8988T (cell line): ENCODE measurements at places on chromosomes 11 and 22.
A peak's percentile ranks its signal among the peaks of the same experiment; 100 is the strongest.

DNA sequence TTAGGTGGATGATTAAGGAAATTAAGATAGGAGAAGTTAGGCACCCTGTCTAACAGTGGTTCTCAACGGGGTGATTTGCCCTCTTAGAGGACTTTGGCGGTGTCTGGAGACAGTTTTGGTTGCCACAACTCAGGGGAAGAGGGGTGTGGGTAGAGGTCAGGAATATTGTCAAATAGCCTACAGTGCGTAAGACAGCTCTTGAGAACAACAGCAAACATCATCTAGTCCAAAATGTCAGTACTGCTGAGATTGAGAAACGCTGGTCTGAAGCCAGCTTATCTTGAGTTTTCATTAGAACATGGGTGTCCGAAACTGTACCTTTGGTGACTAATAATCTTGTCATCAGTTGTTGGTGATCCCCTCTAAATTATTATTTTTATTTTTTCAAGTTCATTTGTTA is 38.4 kb downstream of the CECR2 start:
- no peak for DNase-seq

- no peak for DNase-seq
Measured at GRCh38 chr22:25282671-25283561, 63.5 kb downstream of the CRYBB2 start.

- peak; percentile 100 for DNase-seq
Measured at GRCh38 chr11:46391578-46392420, at the start of gene CHRM4. CHRM4 (minus strand) TSS chr11:46391776; CDS start chr11:46386557, 5,219 bp downstream.

DNA sequence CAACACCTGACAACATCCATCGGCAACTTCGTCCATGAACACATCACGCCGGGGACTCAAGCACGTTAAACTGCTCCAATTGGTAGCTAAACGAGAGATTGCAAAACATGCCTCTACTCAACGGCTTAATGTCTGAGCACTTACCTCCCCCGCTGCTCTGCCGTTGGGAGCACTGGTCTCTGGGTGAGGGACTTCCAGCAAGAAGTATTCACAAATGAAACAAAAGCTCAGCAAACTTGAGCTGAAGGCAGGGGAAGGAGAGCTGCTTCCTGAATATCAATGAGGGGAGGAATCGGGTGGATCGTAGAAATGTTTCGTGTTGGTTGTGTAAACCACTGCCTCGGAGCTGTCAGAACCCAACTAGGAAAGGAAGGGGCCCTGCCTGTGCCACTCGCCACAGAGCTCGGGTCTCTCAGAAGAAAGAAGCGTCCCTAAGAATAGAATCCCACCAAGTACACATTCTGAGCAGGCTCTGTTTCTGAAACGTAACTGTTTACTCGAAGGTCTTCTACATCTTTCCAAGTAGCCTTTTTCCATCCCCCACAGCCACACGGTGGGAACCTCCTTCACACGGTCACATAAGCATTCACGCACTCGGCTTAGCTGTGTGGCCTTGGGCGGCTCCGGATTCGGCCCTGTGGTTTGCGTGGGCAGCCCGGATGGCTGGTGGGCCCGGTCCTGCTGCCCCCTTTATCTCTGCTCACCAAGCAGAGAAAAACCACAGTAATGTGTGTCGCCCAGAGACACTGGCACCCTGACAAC is at the start of gene MLC1:
Gene MLC1, minus strand, starts transcription at position 216 of the 762 bp plus-strand sequence. CDS start 524 bp downstream, outside the sequence.
- DNase-seq = peak; percentile 4

DNA sequence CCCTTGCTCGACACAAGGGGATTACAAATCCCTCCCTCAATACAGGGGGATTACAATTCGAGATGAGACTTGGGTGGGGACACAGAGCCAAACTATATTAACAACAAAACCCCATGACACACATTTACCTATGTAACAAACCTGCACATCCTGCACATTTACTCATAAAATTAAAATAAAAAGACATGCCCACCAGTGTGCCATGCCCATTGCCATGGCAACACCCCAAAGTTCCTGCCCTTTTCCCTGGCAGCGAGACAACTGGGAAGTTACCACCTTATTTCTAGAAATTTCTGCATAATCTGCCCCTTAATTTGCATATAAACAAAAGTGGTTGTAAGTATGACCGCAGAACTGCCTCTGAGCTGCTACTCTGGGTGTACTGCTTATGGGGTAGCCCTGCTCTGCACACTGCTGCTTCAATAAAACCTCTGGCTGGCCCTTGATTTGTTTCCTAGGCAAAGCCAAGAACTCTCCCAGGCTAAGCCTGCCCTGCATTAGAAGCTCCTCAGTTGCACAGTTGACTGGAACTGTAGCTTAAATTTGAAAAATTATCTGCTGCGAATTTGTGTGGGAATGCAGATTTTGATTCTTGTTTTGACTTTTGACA is 8.6 kb upstream of the INCENP start:
- DNase-seq = no peak

- no peak for DNase-seq
Measured at GRCh38 chr11:132035766-132036165, 665.4 kb downstream of the NTM start.

DNA sequence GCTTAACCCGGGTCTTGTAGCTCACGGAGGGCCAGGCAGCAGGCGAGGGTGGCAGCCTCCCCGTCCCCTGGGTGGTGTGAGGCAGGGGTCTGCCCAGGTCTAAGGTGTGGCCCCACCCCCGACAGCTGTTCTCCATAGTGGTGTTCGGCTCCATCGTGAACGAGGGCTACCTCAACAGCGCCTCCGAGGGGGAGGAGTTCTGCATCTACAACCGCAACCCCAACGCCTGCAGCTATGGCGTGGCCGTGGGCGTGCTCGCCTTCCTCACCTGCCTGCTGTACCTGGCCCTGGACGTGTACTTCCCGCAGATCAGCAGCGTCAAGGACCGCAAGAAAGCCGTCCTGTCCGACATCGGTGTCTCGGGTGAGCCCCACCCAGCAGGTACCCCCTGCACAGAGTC is 24.4 kb downstream of the SYNGR1 start:
- no peak for DNase-seq

- peak; percentile 81 for DNase-seq
Measured at GRCh38 chr11:74311352-74311926, at the start of gene P4HA3. P4HA3 (minus strand) TSS chr11:74311640; CDS start chr11:74311611, 29 bp downstream.

- no peak for DNase-seq
Measured at GRCh38 chr11:43992183-43992582, 49.7 kb downstream of the C11orf96 start.

DNA sequence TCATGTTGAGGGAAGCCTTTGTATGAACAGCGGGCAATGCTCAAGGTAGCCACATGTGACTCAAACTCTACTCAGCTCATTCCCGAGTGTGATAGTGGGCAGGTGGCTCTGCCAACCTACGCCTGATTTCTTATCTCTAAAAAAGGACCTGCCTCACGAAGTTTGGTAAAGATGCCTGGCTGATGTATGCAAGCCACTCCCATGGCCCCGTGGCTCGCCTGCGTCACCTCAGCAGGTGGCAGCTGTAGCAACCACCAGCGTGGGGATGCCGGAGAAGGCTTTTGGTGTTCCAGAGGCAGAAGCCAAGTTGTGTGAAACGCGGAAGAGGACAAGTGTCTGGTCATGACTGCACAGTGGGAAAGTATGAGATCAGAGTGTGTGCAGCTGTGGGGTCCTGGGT is 5.4 kb downstream of the FADS2 start:
- no peak for DNase-seq

DNA sequence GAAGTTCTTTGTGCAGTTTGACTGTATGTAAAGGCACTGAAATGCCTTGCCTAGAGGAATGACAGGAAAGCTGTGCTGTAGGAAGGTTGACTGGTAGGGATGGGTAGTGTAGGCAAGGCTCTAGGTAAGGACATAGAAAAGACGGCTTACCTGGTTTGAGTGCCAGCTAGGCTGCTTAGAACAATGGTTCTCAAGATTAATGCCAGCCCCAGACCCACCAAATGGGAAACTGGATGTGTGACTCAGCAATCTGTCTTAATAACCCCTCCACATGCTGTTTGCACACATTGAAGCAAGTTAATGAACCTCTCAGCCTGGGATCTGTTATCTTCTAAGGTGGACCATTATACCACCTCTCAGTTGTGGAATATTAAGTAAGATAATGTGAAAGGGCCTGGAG is 3.7 kb downstream of the RPS3 start:
- DNase-seq = no peak

DNA sequence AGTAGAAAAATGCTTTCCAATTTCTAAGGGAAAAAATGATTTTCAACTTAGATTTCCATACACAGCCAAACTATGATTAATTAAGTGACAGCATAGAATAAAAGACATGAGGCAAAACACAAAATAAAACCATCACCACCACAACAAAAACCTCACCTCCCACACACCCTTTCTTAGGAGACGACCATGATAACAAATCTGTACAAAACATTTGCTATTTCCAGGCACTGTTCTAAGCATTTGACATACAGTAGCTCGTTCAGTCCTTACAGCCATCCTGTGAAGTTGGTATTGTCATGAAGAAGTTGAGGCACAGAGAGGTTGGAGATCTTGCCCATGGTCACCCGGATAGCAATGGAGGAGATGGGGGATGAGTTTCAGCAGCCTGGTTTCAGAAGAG is 8.7 kb downstream of the SPI1 start:
- DNase-seq = no peak

DNA sequence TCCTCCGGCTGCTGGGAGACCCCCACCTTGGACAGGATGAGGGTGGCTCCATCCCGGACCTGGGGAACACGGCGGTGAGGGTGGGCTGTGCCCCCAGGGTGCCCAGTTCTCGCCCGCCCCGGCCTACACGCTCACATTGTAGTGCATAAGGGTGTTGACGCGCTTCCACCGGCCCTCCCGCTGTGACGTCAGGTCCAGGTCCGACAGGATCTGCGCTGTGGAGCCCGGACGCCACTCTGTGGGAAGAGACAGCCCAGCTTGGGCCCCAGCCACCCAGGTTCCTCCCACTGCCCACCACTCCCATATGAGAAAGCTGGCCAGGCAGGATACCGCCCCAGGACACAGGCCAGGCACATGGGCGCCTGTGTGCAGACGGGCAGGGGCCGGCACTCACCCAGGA is 8.3 kb upstream of the MAPK11 start:
- no peak for DNase-seq

- no peak for DNase-seq
Measured at GRCh38 chr11:122116591-122116990, 576 bp upstream of the BLID start.

DNA sequence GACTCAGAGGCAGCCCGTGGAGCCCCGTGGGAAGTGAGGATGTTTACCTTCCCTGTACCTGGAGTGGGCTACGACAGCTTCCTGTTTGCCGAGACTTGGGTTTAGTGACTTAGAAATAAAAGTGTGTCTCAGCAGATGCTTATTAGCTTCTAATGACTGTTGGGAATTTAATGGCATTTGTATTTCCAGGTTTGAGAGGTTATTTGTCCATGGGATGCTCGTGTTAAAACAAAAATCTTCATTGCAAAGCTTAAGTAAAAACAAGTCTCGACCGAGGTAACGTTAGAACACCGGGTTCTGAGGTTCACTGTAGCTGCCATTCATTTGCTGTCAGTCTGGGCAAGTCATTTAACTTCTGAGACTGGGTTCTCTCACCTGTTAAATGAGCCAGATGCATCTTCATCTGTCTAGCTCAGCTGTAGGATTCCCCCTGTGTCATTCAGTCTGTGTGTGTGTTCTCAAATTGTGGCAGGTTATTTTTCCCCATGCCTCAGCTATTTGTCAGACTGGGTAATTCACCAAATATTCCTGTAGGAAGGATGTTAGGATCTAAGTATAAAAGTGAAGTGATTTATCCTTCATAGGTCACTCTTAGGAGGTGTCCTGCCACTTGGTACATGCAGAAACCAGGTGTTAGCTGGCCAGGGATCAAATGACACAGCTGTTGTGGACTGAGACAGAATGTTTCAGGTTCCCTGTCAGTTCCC is 791 bp downstream of the EI24 start:
- no peak for DNase-seq

- DNase-seq = no peak
Measured at GRCh38 chr11:134441281-134441680, 29.2 kb upstream of the B3GAT1 start.

DNA sequence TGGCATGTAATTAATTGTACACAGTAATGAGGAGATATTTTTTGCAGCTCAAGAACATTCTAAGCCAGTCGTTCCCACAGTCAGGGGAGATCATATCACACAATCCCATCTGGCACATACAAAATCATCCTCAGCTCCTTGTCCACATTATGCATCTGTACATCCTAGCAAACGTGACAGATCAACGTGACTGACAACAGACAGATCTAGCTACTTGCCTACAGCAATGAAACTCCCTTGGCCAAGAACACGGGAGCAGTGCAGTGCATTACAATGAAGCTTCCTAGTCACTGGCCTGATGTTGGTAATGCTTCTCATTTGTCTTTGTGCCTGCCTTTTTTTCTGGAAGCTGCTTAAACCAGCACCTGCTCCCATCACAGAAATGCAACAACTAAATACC is 24.5 kb upstream of the GUCY1A2 start:
- DNase-seq = no peak

GRCh38 chr11:3904228-3904627 is 48.8 kb downstream of the STIM1 start:
- no peak for DNase-seq

GRCh38 chr22:35749808-35750207 is 32.1 kb downstream of the APOL5 start:
- DNase-seq = no peak

- no peak for DNase-seq
Measured at GRCh38 chr22:36281781-36282327, 28.9 kb downstream of the APOL1 start.

- DNase-seq = no peak
Measured at GRCh38 chr11:60292145-60292544, 11.7 kb downstream of the MS4A4A start.

DNA sequence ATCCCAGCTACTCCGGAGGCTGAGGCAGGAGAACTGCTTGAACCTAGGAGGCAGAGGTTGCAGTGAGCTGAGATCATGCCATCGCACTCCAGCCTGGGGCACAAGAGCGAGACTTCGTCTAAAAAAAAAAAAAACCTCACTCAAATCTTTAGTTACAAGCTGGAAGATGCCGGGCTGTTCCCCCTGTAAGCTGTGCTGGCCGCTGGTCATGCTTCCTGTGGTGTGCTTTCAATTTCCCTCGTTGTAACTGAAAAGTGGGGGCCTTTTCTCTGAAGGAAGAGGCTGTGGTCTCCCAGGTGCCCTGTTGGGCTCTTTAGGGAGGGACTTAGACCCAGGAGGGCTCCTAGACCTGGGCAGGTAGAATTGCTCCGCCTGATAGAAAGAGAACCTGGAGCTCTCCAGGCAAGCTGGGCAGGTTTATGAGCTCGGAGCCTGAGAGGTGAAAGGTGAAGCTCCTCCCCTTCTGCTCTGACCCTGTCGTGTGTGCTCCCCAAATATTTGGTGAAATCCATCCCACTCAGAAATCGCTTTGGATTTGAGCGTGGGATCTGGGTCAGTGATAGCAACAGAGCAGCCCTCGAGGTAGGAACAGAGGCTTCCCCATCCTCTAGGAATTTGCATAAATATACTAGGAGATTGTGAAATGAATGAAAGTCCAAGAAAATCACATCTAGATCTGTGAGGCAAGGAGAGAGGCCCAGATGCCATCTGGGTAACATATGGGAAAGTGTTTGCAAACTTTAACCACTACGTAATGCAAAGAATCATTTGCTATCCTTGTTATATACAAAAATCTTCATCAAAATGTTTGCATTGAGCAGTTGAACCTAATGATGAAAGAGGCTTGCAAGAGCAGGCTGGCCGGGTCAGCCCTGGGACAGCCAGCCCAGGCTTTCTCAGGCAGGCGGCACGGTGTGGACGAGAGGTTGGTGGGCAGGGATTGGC is 154.3 kb downstream of the FBXO7 start:
- no peak for DNase-seq

- no peak for DNase-seq
Measured at GRCh38 chr11:32154275-32154674, 63.4 kb downstream of the RCN1 start.

GRCh38 chr11:75790986-75791385 is 22.4 kb downstream of the DGAT2 start:
- no peak for DNase-seq
